ENCODE measurements at places on chromosomes 2 and 18.

DNA sequence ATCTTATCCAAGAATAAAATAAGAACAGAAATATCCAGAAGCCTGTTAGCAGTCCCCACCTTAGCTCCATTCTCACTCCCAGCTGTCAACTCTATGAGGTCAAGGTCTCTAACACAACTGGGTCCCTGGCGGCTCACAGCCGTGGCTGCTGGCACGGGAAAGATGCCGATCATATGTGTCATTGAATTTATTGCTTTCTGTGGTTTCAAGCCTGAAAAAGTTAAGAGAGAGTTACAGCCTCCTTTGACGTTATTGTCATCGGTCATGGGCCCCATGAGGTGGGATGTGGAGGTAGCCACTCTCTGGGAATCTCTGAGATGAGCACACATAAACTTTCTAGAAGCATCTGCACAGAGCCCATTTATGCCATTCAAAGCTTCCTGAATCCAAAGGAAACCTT is 28.7 kb upstream of the CABLES1 start:
- no peak for DNase-seq

DNA sequence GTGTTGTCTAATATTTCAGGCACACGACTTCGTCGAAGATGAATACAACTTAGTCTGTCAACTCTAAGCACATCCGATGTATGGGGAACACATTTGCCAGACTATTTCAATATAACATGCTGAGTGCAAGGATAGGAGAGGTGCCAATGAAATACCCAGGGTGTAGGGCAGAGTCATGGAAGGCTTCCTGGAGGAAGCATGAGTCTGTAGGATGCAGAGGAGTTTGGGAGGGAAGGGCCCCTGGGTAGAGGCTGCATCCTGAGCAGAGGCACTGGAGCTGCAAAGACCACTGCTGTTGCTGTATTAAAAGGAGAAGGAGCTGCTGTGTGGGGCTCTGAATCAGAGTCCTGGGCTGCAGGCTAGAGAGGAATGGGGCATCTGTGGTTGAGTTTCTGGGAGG is 89.9 kb downstream of the ASAP2 start:
- no peak for DNase-seq

- no peak for DNase-seq
Measured at GRCh38 chr2:237406371-237406895, 7.5 kb downstream of the COL6A3 start.

- DNase-seq, result no peak
Measured at GRCh38 chr2:234991290-234991689, 39.5 kb downstream of the SH3BP4 start.

DNA sequence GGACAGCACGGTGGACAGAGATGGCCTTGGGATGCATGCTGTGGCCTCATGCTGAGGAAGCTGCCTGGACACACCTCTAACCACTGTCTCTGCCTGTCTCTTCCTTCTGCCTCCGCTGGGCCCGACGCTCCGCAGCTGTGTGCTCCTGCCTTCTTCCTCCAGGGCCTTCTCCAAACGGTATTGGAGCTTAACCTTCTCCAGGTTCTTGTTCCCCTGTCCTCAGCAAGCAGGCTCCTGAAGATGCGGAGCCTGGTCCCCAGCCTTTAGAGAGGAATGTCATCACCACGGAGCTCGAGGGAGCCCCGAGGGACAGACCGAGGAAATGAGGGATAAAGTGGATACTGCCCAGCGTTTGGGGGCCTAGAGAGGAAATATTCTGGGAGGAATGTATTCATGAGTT is 155.1 kb downstream of the DYSF start:
- no peak for DNase-seq

GRCh38 chr18:4807604-4808293 is 352.6 kb upstream of the DLGAP1 start:
- DNase-seq, result no peak

DNA sequence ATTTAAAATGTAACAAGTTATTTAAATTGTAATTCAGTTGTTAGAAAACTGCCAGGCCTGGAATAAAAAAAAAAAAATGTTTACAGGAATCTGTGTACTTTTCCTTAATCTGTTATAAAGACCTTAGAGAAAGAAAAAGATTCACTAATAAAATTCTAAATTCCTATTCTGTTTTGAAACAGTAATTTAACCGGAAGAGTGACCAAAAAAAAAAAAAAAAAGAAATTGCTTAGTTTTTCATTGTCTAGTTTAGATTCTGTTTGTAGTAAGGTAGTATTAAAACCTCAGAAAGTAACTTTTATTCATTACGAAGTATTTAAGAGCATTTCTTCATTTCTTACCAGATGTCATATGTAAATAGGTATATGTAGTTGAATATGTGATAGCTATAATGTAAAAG is 2.5 kb downstream of the REL start:
- DNase-seq, result no peak

- no peak for DNase-seq
Measured at GRCh38 chr2:64268330-64269048, 124.3 kb upstream of the PELI1 start.

GRCh38 chr2:220504938-220505503 is 877.6 kb downstream of the SLC4A3 start:
- DNase-seq, result no peak

DNA sequence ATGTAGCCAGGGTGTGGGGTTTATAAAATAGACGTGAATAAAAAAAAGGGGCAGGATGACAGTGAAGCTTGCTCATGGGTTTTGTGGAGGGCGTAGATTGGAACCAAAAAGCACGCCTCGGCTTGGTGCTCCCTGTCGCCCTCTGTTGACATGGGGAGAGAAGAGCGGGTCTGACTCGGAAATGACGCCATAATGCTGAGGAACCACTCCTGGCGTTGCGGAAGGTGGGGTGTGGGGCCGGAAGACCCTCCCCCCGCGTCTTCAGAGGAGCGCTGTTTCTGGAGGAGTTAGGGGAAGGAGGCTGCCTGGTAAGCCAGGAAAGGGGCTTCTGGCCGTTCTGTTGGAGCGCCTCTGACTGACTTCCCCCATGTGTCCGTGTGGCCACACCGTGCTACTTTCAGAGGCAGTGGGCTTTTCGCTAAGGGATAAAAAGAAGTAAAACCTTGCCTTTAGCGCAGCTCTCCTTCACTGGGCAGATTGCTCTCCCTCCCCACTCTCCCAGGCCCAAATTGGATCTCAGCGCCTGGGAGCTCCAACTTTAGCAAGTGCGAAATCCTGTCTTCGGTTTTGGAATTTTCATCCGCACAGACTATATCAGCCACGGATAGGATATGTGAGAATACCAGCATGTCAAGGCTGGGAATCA is 42.8 kb downstream of the PLEKHA3 start:
- DNase-seq, result peak; percentile 77

DNA sequence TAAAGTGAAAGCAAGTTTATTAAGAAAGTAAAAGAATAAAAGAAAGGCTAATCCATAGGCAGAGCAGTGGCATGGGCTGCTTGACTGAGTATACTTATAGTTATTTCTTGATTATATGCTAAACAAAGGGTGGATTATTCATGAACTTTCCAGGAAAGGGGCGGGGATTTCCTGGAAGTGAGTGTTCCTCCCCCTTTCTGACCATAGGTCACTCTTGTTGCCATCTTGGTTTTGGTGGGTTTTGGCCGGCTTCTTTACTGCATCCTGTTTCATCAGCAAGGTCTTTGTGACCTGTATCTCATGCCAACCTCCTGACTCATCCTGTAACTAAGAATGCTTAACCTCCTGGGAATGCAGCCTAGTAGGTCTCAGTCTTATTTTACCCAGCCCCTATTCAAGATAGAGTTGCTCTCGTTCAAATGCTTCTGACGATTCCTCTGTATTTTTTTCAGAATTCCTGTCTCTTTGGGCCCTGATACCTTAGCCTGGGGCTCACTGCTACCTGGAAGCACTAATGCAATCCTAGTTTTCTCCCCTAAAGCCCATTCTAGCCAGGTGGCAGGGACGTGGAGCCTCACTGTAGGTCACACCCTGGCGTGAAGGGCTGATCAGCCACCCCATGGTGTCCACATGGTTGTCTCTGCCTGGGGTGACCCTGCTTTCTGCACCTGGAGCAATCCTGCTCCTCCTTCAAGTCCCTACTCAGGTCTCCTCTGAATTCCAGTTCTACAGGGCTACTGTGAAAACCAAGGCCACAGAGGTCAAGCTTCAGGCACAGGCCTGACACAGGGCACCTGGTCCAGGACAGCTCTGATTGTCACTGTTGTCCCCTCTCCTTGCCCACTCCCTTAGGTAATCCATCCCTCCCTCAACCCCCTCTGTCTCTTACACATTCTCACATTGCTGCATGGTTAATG is 6.0 kb upstream of the SLC35F6 start:
- DNase-seq, result no peak

DNA sequence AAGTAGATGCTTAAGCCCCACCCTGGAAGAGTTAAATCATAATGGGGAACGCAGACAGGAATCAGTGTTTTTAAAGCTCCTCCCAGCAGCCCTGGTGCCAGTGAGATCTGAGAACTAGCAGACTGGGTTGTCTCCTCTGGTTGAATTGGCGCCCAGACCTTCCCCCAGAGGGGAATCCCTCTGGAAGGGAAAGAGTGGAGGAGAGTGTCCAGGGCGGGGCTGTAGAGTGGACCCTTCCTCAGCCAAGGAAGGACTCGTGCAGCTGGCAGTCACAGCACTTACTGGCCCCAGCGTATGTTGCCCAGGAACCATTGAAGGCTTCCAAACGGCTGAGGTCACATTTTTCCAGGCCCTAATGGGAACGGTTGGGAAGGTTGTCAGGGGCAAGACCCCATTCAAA is 62.5 kb downstream of the TGOLN2 start:
- DNase-seq, result no peak

GRCh38 chr2:126446106-126446695 is 209.8 kb upstream of the GYPC start:
- no peak for DNase-seq

DNA sequence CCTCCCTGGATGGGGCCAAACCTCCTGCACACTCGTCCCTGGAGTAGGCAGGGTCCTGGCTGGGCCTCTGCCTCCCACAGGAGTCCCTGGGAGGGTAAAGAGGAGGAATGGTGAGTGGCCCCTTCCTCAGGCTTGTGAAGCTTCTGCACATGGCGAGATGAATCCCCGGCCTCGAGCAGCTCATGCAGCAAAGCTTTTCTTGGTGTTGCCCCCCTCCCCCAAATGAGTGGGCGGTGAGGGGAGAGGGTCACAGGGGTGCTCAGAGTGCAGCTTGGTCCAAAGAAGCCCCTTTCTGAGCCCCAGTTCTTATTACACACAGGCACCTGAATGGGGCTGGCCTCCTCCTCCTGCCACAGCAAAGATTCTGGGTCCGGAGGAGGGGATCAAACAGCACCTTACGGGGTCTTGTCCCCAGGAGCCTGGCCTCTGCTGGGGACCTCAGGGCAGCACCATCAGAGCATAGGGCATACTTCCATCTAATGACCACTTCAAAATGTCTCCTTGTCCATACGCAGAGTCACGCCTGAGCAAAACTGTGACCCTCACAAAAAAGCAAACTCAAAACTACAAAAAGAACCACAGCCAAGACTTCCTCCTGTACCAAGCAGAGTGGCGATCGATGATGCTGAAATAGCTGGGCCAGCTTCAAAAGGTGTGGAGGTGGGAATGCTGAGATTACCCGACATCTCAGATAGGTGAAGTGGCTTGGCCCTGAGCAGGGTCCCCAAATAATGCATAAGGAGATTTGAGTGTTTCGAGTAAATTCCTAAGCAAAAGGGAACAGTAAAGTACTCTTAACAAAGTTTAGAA is 148.4 kb upstream of the TWIST2 start:
- DNase-seq, result no peak

DNA sequence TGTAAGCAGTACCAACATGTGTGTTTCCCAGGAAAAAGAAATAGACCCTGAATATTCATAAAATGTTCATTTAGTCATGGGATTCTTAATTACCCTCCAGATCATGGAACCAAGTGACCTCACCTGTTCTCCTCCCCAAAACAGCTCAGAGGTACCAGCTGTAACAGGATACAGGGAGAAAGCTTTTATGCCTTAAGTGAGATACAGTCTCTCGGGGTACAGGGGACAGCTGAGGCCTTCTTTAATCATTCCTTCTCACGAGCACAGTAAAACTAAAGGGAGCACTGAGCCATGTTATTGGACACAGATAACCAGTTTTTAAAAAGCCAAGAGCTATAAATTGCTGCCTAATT is 16.6 kb downstream of the EPHA4 start:
- DNase-seq, result no peak

DNA sequence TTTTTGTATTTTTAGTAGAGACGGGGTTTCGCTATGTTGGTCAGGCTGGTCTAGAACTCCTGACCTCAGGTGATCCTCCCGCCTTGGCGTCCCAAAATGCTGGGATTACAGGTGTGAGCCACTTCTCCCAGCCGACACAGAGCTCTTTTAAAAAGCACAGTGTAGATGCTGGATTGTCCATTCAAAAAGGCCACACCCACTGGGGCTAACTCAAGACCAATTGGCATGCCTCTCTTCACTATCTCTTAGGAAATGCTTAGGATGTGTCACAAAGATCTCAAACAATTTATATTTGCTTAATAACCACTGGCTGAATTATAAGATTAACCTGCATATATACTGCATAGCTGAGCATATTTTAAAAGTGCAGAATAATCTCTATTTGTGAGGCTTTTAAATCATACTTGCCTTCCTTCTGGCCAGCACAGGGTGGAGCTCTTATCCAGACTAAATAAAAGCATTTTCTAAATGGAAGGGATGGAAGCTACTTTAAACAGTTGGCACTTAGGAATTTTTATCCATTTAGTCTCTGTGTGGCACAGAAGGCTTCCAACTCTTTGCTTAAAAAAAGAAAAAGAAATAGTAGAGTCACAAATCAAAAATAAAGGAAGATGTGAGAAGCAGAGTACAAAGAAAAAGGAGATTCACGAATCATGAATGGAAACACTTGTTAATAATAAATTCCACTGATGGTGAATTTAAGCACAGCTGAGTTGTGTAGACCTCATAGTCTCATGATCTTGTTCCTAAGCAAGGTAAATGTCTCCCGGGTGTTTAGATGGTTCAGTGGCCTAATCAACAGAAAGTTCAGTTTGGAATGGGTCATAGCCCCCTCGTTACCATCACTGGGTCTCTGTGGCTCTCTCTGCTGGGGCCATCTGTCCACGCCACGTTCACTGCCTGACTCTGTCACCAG is 22.4 kb downstream of the CRYGD start:
- no peak for DNase-seq

DNA sequence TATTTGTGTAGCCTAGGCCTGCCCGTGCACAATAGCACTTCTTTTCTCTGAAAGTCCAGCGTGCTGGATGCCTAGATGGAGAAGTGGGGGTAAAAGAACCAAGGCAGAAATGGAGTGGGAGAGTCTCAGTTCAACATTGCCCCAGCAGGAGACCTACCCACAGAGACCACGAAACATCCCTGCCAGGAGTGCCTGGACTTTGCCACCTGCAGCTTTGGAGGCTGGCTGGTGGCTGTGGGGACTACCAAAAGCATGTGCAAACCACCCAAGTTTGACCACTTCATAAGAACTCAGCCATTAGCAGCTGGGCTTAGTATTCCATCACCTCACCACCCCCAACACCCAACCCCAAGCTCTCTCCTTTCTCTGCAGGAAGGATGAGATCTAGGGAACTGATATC is 416.9 kb upstream of the ID2 start:
- no peak for DNase-seq

DNA sequence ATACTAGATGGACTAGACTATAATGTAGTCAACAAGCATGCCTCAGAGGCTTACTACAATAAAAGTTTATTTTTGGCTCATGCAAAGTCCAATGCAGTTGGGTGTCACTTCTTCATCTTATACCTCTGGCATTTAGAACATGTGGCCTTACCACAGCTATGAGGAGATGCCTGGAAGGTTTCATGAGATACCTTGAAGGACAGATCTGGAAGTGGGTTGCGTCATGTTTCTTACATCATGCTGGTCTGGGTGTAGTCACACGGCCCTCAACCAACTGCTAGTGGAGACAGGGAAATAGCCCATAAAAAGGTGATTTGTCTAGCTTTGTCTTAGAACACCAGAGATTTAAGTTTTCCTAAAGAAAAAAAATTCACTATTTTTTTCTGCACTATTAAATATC is 91.7 kb upstream of the MMADHC start:
- no peak for DNase-seq

GRCh38 chr18:697800-698199 is 14.6 kb downstream of the ENOSF1 start:
- DNase-seq, result no peak

All from right lung (tissue), 10 donors.